ENCODE measurements at places on chromosomes 13 and 19.

DNA sequence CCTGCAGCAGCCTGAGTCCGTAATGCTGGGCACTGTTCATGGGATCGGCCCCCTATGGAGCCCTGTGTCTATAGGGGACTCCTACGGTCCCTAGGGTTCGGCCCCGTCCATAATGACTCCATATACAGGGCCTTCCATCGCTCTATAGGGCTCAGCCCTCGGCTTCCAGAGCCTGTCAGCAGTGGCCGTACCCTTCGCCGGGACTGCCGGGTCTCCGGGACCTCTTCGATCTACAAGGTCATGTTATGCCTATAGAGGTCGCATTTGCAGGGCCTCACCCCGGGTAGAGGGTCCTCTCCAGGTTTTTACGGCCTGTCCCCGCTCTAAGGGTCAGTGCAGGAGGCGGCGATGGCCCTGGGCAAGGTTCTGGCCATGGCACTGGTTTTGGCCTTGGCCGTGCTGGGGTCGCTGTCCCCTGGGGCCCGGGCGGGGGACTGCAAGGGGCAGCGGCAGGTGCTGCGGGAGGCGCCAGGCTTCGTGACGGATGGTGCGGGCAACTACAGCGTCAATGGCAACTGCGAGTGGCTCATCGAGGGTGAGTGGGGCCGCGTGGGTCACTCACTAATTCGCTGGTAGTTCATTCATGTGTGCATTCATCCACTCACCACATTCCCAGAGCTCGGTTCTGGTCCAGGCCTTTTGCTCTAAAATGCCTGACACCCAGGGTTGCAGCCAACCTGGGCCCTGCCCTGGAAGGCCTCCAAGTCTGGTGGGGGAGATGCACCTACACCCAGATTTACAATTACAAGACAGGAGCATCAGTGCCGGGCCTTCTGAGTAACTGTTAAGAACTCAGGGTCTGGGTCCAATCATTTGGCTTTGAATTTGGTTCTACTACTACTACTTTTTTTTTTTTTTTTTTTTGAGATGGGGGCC lies 699 bp downstream of the MEGF8 start:
- no peak for DNase-seq

DNA sequence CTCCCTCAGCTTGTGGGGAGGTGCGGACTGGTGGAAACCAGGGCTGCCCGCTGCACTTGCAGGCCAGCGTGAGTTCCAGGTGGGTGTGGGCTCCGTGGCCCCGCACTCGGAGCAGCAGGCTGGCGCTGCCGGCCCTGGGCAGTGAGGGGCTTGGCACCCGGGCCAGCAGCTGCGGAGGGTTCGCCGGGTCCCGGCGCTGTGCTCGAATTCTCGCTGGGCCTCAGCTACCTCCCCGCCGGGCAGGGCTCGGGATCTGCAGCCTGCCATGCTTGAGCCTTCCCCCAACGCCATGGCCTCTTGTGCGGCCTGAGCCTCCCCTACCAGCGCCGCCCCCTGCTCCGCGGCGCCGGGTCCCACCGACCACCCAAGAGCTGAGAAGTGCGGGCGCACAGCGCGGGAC lies 71.6 kb upstream of the ADGRL1 start:
- no peak for DNase-seq

GRCh38 chr13:52187029-52187423 lies 27.6 kb upstream of the NEK3 start:
- no peak for DNase-seq

GRCh38 chr13:94914895-94915294 lies 202.6 kb upstream of the SOX21 start:
- DNase-seq: no peak

DNA sequence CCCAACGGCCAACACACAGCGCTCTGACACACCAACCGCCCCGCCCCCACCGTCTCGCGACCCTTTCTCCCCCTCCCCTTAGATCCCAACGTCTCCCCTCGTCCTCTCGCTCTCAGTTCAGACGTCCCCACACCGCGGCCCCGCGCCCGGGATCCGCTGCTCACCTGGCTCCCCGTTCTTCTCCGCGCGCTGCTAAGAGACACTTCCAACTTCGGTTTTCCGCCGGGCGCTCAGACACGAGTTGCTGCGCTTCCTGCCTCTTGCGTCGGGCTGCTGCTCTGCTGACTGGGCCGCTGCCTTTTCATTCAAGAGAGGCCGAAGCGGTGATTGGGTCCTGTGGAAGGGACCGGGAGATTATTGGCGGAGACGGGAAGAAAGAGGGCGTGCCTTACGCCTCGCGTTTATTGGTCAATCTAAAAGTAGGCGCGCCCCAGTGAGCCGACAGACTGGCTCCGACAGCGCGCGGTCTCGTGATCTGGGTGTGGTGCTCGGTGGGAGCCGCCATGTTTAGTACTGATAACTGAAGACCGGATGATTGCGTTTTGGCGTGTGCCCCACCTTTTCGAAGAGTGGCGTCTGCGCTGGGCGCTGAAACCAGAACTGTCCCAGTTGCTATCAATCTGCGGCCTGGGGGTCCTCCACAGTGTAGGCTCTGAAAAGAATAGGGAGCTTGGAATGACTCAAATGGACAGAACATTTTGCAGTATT lies at the start of gene DDX39A:
Gene DDX39A, minus strand, starts transcription at position 236 of the 708 bp plus-strand sequence. CDS start 6,121 bp downstream, outside the sequence.
- DNase-seq: peak; percentile 92

DNA sequence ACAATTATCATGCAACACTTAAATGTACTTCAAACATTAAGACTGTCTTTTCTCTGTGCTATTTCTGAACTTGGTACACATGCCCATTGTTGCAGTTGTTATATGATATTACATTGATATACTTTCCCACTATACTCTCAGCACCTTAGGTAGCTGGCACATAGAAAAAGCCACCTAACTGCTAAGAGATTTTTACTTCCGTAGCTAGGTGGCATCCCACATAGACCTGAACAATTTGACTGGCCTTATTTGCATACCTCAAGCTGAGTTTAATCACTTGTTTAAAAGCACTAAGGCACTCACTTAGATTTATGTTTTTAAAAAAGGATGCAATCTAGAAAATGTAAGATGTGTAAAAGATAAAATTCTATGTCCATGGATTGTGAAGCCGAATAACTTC lies 194.2 kb downstream of the POU4F1 start:
- no peak for DNase-seq

DNA sequence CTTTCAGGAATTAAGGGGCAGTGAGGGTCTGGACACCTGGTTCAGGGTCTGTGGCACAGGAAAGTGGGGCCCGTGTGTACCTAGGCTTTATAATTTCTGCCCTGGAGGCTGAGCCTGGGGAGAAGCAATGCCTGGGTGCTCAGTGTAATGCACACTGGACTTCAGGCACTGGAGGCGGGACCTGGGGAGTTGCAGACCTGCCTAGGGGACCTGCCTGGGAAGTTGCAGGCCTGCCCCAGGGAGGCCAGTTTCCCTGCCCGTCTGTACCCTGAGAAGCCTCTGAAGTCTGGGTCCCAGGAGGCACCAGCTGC lies 2.5 kb upstream of the TMEM59L start:
- DNase-seq: no peak

GRCh38 chr13:96988441-96988840 lies 5.8 kb downstream of the OXGR1 start:
- no peak for DNase-seq

DNA sequence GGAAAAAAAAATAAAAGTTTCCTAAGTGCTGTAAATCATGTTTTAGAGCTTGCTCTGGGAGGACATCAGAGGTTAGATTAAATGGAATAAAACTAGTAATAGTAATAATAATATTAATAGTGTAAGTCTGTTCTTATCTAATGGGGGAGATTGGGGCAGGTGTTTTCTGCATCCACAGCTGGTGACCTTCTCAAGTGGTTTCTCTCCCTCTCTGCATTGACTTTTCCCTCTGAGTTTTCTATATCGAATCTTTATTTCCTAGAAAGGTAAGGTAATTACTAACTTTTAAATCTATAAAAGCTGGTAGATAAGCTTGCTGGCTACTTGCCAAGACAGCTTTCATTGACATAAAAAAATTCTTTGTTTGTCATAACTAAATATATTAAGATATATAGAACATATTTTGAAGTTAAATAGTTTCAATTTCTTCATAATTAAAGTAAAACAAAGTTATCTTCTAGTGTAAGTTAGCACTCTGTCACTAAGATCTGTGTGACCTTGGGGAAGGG lies 49.6 kb upstream of the DIAPH3 start:
- no peak for DNase-seq

- DNase-seq: no peak
These were observed 6.8 kb upstream of the ZSCAN5A start for GRCh38 chr19:56321254-56321988.

DNA sequence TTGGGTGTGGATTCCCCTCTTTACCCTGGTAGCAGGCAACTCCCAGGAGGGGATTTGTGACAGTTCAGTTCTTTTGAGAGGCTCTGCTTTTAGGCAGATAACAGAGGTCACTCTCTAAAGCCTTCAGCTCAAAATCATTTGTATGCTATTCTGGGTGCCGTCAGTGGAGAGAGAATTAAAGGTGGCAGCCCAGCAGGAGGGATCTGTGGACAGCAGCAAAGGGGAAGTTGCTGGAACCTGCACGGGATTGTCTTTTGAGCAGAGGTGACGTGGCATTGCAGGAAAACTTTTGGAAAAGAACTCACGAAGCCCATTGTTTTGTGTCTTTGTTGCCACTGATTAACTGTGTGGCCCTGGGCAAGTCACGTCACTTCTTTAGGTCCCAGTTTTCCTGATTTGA lies 62.4 kb upstream of the C1QTNF9 start:
- DNase-seq: no peak

DNA sequence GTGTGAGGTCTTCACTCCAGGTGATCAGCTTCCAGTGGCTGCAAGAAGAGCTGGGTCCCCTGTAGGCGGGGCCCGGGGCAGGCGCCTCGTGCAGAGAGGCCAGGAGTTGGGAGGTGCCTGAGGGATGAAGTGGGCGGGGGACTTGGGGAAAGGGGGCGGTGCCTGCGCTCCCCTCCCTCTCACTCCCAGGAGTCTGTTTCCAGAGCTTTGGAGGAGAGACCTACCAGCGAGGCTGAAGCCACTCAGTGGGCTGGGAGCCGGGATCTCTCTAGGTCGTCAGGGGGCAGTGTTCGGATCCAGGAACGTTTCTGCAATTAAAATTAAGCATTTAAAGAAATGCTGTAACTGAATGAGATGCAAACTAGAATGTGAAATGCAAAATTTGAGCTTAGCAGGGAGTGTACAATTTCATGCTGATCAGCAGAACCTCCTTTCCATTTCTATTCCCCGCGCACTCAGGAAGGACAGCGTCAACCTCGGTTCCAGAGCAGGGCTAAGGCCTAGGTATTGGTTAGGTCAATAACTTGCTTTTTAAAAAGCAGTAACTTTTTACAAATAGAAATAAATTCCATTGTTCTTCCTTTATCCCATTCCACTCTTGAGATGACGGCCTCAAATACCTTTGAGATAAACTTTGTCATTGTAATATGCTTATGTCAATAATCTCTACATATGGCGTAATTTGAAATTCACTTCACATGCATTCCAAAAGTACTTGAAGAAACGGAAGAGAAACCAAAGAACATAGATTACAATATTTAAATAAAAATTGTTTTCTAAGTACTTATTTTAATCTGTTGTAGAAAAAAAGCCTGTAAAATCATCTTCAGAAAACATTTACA lies 11.6 kb downstream of the ZNF160 start:
- no peak for DNase-seq

- DNase-seq: no peak
These were observed 174.5 kb downstream of the KCTD12 start for GRCh38 chr13:76711550-76712182.

GRCh38 chr19:46328079-46328478 lies 18.8 kb upstream of the PPP5C start:
- no peak for DNase-seq

DNA sequence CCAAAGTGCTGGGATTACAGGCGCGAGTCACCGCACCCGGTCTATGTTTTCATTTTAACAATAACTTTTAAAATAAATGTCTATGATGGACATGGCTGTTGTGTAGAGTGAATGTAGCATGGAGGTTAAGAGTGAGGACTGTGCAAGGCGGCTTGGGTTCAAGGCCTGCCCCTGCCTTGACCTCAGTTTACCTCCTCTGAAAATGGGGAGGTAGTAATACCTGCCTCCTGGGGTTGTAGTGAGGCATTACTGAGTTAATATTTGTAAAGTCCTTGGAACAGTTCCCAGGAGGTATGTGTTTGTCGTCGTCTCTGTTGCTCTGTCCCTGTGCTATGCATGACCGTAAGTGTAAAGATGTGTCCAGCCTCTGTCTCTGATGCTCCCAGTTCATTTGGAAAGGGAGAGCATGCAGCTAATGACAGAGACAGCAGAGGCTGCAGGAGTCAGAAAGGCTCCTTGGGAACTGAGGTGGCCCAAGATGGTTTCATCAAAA lies 9.4 kb downstream of the GARRE1 start:
- no peak for DNase-seq

DNA sequence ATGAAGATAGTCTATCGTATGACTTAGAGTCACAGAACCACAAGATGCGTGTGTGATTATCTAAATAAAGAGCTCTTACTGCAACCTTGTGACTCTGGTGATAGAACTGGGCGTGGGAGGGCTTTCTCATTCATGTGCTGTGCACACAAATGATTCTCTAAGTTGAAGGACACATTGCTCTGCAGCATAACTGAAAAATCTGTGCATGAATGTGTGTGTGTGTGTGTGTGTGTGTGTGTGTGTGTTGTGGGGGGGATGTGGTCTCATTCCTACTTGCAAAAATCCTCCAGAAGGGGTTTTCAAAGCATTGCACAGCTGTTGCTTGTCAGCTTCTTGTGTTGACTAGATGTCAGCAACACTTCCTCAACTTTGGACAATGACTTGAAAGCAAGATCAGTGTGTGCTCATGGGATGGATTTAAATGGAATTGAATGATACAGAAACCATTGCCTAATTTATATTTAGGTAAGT lies 22.4 kb downstream of the LRCH1 start:
- DNase-seq: no peak

DNA sequence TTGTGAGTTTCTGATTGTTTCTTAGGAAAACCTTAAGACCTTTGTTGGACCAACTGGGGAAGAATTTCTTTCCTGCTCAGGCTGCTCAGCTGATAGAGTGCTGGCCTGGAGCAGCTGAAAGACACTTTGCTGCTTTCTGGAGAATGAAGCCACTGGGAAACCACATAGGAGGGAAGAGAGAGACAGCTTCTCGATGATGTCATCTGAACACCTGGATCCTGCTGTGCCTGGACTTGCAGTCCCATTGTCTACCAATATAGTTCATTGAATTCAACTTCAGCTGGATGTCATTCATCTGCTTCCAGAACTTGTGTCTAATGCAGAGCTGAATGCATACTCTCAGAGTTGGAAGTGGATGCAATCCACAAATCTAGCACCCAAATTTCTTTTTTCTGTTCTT lies 34.3 kb upstream of the TSHZ3 start:
- no peak for DNase-seq

Data from stimulated activated CD8-positive, alpha-beta memory T cell treated with anti-CD3 and anti-CD28 coated beads, Interleukin-4, amount 100 ng/mL, for 1 hour (primary cell).